Omental fat pad (tissue), 4 donors: ENCODE measurements at places on chromosomes 16 and 17.

DNA sequence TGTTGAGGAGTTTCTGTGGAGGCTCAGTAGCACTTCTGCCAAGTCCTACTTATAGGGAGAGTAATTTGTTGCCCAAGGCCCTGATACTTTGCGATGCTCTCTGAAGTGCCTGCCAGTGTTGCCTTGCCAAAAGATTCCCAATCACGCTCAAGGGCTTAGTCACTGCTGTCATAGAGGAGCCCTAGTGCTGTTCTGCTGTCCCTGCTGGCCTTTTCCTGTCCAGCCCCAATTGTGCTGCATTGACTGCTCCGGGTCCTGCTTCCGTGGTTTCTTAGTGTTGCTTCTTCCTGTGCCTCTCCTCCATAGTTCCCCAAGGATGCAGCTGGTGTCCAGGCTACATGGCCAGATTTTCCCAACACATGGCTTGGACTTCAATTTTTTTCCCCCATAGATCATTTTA lies 13.9 kb downstream of the NUP93 start:
- DNase-seq = no peak

DNA sequence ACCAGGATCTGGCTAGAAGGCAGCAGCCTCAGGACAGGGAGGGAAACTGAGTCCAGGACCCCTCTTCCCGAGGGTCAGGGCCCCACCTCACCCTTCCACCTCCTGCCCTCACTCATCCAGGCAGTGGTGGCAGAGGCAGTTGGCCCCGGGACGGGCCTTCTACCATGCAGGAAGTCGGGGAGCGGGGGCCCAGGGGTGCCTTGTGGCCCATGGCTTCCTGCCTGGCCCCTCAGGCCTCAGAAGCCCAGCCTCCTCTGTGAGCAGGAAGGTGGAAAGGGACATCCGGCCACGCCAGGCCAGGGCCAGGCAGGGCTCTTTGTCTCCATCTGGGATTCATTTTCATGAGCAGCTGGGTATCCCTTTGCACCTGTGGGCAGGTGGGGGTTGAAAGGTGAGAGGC lies 58.5 kb downstream of the BAHCC1 start:
- DNase-seq = no peak

DNA sequence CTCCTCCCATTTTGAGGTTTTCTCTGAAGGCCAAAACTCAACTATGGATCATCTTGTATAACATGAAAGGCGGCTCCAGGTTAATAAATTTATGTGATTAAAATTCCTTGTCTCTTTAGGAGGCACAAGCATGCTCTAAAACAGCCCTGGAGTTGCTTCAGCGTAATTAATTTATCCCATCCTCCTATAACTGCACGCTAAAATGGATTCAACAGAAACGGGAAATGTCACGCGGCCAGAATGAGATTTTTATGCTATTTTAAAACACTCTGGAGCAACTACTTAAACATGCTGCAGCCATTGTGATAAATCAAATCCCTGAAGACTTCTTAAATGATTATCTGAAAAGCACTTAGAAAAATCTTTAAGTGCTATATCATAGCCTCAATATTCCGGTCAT lies 106.6 kb downstream of the ADAMTS18 start:
- no peak for DNase-seq

DNA sequence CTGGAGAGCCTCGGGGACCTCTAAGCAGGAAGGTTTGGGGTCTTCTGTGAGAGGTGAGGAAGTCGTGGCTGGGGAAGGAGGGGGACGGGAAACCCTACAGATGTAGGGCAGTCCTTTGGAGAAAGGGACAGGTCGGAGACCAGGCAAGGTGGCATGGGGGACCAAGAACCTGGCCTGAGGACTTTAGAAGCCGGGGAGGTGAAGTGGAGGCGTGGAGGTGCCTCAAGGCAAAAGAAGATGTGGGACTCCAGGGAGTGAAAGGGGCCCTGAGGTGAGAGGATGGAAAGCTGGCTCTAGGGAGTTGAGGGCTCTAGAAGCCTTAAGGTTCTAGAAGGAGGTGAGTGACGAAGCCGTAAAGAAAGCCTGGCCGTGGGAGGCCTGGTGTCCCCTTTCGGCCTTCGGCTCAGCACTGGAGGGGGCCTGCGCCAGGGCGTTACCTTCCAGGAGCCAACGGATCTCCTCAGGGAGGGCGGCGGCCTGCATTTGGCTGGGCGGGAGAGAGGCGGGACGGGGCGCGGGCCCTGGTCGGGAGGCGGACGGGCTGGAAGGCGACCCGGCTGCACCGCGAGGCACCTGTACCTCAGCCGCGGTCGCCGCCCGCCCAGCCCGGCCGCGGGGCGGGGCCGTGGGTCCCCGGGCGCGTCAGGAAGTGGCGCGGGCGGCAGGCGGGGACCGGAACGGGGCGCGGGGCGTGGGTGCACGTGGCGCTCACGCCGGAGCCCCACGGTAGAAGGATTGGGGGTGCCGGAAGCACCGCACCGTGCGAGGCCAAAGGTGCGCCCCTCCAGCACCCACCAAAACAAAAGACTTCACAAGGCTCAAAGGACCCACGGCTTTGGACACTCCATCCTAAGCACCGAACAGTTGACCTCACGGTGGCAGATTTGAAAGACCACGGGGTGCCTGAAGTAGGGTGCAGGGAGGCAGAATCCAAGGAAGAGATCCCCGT lies at the start of gene SKAP1:
TSS of gene SKAP1 (minus strand) at position 577 of the 949 bp plus-strand sequence.
- DNase-seq = no peak

DNA sequence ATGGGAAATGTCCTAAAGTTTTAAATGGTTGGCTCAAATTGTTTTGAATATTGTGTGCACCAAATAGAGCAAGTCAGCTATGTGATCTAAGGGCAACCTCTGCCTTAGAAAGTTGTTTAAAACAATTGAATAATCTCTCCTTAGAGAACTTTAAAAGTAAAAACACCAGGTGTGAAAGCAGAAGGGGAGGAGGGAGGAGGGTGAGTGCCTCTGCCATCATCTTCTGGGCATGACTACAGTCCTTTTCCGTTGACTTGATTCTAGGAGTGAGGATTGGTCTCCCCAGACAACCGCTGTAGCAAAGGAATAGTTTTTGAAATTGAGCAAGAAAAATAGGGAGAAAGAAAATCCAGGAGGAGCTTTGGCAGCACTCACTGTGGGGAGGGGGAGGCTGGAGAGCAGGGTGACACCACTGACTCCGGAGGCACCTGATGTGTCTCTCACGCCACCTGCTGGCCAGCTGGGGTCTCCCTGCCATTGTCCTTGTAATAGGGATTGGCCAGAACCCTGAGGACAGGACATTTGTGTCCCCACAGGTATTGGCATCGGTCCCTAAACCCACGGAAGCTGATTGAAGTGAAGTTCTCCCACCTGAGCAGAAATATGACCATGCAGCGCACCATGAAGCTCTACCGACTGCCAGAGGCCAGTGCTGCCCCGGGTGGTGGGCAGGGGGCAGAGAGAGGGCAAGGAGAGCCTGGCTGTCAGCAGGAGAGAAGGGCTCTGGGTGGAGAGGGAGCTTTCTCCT lies 33.3 kb downstream of the PLCD3 start:
- DNase-seq = peak; percentile 89

GRCh38 chr16:14608111-14608566 lies 21.9 kb downstream of the PARN start:
- DNase-seq = no peak

- DNase-seq = no peak
Observed at GRCh38 chr17:80455336-80455710, 21.1 kb downstream of the NPTX1 start.

- DNase-seq = no peak
Observed at GRCh38 chr17:76191896-76192295, 48.4 kb downstream of the RNF157 start.

- no peak for DNase-seq
Observed at GRCh38 chr17:81340607-81341515, 45.8 kb upstream of the SLC38A10 start.

DNA sequence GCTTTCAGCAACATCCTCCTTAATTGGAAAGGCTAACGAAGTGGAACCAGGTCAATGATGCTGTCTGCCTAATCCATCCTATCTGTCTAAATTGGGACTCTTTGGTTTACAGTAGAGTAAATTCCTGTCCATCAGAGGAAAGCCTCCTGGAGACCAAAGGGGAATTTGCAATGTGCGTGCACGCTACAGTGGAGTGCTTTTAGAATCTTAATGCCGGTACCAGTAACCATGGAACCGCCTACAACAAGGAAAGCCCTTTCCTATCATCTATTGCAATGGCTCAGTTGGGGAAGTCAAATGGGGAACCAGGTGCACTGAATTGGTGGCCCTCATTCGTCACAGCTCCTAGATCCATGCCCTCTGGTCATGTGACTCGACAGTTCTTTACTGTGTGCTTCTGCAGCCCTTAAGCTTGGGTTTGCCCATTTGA lies 110.1 kb downstream of the XYLT1 start:
- DNase-seq = no peak

DNA sequence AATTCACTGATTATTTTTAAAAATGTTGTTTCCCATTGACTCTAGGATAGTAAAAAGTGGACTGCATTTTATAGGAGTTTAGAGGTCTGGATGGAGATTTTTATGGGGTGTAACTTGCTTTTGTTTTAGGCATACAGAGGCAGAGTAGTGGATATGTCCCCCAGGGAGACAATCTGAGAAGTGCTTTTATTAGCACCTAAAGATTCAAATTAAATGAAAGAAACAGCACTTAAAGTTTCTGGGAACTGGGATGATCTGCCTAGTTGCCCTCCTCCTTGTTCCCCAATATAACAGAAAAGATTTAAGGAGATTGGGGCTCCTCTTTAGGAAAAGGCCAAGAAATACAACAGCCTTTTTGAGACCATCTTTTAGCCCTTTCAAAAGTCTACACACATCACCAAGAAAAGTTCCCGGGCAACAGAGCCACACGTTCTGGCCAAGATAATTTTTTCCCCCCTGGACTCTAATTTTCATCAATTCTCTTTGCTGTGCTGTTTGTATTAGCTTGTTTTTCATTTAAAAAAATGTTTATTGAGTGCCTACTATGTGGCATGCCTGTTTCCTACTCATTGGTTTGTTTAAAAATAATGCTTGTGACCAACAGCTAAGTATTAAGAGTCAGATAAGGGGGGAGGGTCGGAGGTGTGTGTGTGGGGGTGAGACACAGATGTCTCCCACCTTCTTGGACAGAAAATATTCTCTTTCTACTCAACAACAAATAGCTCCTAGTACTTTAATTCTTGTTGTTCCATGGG lies 2.5 kb upstream of the IGF2BP1 start:
- no peak for DNase-seq

- DNase-seq = no peak
Observed at GRCh38 chr17:15220785-15221184, 44.3 kb downstream of the PMP22 start.

DNA sequence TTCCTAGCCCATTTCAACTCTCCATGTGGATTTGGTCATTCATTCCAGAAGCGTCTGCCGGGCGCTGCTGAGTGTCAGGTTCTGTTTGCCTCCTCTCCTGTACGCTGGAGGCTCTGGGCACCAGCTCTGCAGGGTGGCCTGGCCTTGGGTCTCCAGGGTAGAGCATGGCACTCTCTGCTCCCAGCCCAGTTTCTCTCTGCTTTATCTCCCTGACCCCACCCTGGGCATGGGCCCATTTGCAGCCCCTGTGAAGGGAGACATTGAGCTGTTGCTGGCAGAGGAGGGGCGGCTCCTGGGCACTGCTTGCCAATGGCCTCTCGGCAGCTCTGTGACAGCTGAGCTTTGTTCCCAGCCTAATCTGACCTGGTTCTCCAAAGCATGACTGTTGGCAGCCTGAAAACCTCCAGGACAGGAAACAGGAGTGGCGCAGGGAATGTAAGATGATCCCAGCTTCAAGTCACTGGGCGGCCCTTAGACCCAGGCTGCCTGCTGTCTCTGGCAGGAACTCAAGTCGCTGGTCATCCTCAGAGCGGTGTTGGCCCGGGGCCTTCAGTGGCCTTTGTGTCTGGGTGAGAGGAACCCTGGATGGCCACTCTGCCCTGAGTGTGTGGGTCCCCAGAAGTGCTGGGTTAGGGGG lies 146.8 kb downstream of the SEC14L1 start:
- no peak for DNase-seq

DNA sequence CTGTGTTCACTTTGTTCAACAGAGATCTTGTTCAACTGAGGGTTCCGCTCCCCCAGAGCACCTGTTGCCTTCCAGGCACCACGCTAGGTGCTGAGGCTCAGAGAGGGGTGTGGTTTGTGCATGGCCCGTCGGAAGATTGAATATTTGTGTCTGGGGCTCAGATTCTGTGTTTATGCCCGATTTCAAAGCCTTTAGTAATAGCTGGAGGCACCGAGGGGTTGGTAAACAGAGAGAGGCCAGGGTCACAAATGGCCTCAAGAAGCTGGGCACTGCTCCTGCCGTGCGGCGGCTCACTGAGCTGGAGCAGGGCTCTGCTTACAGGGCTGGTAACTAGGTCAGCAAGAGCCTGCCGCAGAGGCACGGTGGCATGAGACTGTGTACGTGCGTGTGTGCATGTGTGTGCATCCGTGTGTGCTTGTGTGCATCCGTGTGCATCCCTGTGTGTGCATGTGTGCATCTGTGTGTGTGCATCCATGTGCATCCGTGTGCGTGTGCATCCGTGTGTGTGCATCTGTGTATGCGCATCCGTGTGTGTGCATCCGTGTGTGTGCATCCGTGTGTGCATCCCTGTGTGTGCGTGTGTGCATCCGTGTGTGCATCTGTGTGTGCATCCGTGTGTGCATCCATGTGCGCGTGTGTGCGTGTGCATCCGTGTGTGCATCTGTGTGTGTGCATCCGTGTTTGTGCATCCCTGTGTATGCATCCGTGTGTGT lies 5.4 kb downstream of the ITGAE start:
- no peak for DNase-seq

GRCh38 chr17:30505868-30506417 lies 28.7 kb downstream of the GOSR1 start:
- no peak for DNase-seq

DNA sequence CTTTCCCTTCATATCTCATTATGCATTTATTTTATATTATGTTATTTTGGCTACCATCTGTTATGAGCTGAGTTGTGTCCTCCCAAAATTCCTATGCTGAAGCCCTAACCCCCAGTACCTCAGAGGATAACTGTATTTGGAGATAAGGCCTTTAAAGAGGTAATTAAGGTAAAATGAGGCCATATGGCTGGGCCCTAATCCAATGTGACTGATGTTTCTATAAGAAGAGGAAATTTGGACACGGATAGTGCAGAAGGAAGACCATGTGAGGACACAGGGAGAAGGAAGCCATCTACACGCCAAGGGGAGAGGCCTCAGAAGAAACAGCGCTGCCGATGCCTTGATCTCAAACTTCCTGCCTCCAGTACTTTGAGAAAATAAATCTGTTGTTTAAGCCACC lies 557.7 kb upstream of the CDH5 start:
- no peak for DNase-seq
